H7 (cell line): ENCODE measurements at places on chromosomes 1 and 21. TPM values are rescaled to one million over a fixed set of nuclear protein-coding genes. Genes with fewer than 3 reads are reported as not detected.

DNA sequence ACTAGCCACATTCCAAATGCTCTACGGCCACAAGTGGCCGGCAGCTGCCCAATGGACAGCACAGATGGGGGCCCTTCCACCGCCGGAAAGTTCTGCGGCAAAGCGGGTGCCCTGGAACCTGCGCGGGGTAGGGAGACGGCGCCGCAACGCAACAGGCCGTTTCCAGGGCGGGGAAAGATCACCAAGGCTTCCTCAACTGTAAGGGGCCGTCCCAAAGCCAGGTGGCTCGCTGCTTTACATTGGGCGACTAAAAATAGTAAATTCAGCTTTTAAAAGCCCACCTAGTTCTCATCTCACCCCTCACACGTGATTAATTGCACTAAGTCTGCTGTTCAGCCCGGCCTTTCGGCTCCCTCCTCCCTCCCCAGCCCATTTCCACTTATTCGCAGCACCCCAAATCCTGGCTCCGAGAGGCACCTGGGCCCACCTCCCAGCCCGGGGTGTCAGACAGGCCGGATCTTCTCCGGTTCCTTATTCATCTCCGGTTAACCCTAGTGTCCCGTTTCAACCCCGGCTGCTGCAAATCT lies 643 bp downstream of the CFAP298 start:
- DNase-seq, result peak; percentile 57

GRCh38 chr1:204335533-204335932 lies 24.2 kb downstream of the PLEKHA6 start:
- no peak for DNase-seq

DNA sequence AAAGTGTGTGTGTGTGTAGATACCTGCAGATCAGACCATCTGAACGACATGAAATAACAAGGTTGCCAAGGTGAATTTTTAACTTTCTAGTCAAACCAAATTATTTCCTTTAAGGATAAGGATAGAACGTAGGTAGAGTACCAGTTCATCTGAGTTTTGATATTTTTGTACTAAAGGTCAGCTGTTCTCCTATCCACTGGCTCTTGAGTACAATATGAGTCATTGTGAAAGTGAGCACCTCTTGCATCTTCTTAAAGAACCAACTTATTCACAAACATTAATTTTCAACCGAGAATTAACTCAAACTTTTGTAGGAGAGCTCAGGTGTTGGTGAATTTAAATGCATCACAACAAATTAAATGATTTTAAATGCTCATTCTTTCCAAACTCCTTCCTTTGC lies 71.5 kb downstream of the IFI44 start:
- DNase-seq, result no peak

DNA sequence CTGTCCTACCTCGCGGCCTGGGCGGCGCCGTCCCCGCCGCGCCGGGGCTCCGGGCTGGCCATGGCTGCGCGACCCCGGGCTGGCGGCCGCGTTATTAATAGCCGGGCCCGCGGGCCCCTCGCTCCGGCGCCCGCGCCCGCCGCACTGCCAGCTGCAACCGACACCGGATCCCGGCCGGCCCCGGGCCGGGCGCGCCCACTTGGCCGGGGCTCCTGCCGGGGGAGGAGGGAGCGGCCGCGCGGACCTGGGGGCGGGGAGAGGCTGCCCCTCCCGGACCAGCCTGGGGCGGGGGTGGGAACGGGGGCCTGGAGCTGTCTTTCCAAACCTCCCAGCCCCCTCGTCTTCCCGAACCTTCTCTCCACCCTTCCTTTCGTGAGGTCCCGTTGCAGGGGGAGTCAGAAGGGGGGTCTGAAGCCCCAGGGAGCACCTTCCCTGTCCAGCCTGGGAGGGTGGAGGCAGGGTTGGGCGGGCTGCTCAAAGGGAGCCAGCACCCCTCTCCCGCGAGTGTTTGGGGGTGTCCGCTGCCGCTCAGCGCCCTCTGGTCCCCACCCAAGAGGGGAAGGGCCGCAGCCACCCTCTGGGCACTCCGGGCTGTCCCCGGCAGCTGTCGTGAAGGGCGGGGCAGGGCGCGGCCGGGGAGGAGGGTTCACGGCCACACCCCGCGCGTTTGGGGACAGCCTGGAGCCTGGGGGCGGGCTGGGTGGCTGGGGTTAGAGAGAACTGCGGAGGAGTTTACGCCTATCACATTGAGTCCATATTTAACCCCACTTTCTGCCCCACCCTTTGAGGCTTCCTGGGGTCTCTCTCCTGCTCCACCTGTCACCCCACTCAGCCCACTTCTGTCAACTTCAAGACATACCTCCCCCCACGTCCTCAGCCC lies at the start of gene SYNC:
TSS of gene SYNC (minus strand) at position 172 of the 880 bp plus-strand sequence. CDS start at position 62, 110 bp downstream.
- DNase-seq, result peak; percentile 91

DNA sequence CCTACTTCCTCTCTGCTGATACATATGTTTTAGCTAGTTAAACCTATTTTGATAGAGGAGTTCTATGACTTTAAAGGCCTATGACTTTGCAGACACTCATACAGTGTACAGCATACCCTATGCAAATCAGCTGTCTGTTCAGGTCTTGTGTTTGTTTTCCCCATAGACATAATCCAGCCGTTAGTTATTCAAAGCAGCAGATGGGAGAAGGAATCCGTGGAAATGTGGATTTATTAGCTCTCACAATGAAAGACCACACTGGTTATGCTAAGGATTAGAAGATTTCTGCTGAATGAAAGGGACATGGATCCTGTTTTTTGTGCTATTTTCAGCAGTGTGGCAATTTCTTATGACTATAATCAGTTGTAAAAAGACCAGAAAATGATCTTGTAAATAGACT lies 59.8 kb downstream of the MAST2 start:
- DNase-seq, result no peak

GRCh38 chr1:200042119-200042551 lies 14.6 kb downstream of the NR5A2 start:
- DNase-seq, result peak; percentile 67

DNA sequence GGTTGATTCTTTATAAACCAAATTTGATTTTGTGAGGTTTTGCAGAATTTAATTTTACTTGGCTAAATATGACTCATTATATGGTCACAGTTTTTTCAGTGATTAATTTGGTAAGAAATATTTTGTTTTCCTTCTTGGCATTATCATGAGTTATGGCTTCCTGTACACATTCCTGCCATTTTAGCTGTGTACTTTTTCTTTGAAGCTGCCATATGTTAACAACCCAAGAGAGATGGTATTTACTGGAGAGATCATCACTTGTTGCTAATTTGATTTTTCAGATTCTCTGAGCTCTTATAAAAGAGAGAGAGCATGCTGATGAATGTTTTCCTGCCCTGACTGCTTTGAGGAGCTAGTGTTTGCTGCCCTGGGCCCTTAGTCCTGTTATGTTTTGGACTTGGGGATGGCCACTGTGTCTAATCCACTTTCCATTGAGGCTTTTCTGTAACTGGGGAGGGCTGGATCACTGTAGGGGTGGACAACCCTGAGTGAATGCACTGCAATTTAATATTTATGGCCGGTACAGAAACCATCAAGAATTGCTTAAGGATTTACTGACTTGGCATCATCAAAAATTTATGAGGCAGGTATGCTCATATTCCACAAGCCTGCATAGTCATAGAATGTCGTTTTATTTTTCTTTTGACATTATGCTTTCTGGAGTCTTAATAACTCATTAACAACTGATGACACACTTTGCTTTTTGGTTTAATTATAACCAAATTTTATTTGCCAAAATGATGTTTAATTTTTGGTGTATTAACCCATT lies 200.9 kb downstream of the DISC1 start:
- no peak for DNase-seq

GRCh38 chr1:248821101-248821500 lies 4.6 kb downstream of the SH3BP5L start:
- no peak for DNase-seq

- peak; percentile 95 for DNase-seq
Observed at GRCh38 chr1:1079408-1080121, 5.5 kb upstream of the RNF223 start.

DNA sequence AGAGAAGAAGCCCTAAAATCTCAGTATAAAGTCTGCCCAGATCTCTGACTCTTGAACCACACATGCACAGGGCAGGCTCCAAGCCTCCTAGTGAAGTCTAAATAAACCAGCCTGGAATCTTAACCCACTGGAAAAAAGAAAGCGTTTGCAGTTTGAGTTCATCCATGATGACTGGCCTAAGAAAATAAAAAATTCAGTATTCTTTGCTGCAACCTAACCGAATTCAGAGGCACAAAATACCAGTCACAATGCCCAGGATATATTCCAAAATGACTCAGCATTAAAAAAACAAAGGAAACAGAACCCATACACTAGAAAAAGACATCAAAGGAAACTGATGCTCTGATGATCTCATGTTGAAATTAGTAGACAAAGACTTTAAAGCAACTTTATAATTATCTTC lies 269.2 kb downstream of the SDCCAG8 start:
- peak; percentile 2 for DNase-seq

- no peak for DNase-seq
Observed at GRCh38 chr1:230236301-230237008, 169.4 kb downstream of the GALNT2 start.

DNA sequence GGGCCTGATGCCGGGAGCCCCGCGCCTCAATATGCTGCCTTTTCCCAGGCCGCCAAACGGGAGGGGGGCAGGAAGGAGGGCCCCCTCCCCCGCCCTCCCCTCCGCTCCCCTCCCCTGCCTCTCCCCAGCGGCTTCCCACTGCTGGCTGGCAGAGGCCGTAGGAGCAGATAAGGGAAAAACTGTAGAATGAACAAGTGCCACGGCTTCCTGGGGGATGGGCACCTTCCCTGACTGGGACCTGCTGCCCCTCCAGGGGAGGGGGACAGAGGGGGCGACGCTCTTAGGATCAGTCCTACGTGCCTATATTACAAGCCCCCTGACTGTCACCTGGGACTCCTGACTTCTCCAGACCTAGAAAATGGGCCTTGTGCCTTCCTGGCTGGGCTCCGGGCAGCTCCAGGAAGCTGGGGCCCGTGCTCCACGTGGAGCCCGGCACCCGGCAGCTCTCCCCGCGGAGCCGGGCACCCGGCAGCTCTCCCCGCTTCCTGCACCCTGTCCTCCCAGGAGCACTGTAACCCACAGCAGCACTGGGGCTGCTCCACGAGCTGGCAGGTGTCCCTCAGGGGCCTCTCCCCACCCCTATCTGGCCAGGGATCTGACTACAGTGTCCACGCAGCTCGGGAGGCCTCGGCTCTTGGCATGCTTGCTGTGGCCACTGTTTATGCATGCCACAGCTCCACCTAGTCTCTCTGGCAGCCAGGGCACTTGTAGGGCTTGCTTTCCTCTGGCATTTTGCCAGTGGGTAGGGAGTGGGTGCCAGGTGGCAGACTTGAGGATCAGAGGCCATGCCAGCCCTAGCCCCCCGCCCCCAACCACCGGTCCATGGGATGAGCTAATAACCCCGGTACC lies 674 bp upstream of the HES5 start:
- DNase-seq, result no peak

- no peak for DNase-seq
Observed at GRCh38 chr1:42424201-42424600, 31.6 kb downstream of the ZMYND12 start.

DNA sequence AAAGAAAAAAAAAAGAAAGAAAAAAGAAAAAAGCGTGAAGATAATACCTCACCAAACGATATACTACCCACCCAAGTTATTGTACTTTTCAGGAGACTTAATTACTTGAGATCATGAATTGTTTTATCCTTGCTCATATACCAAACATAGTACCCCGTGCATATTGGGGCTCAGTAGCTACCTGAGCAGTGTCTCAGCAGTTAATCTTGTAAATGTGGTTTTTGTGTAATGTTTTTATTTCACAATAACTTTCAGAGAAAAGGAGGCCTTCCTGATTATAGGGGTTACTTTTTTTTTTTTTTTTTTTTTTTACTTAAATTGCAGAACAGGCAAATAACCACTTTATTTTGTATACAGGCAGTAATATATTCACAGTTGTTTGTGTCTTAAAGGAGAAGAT lies 80.3 kb downstream of the OSBPL9 start:
- no peak for DNase-seq

GRCh38 chr21:36155603-36156338 lies 853 bp upstream of the DOP1B start:
- no peak for DNase-seq

DNA sequence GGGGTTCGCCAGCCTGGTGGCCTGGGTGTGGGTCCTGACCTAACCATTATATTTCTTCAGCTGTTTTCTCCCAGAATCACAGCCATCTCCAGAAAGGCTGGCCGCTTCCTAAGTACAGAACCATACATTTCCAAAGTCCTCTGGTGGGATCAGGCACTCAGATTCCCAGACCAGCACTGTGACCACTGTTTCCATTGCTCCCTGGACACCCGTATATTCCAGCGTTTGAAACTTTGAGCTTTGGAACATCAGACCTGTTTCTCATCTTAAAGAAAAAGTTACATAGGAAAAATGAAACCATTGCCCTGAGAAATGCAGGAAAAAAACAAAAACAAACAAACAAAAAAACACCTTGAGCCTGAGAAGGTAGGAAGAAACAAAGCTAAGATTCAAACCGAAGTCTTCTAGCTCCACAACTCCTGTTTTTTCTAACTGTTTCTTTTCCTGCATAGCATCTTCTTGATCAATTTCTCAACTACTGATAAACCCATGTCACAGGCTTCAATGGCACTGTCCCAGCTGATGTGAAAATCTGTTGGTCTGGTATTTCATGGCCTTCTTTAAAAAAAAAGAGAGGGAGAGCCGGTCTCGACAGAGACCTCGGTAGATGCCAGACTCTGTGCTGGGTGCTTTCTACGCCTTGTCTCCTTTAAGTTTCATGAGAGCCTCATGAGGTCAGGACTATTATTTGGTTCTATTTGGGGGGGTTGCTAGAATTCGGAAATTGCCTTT lies 221.3 kb downstream of the TOMM20 start:
- no peak for DNase-seq

- peak; percentile 28 for DNase-seq
Observed at GRCh38 chr1:58813801-58814200, 30.0 kb upstream of the JUN start.

- no peak for DNase-seq
Observed at GRCh38 chr21:38459490-38459889, 38.8 kb downstream of the ERG start.

GRCh38 chr1:46197964-46198811 lies at the start of gene POMGNT1:
TSS of gene POMGNT1 (minus strand) at chr1:46198434. CDS start at chr1:46197821, 613 bp downstream.
- peak; percentile 98 for DNase-seq

GRCh38 chr1:33300673-33301072 lies 20.2 kb downstream of the A3GALT2 start:
- peak; percentile 35 for DNase-seq

- no peak for DNase-seq
Observed at GRCh38 chr1:1857096-1857703, 33.7 kb downstream of the GNB1 start.

ADAMTSL4 gene
- 4.2 and 8.1 TPM in 2 replicates for total RNA-seq

SH3BGR gene
- total RNA-seq, result 1.4 and 1.6 TPM in 2 replicates

RGS13 gene
- not detected in 2 replicates for total RNA-seq

TNNI3K gene
- total RNA-seq, result 0.44 TPM in 1 of 2 replicates, not detected in the other

METTL25B gene
- total RNA-seq, result 25.7 and 33.1 TPM in 2 replicates

HES2 gene
- 0.04 and 0.62 TPM in 2 replicates for total RNA-seq

PLA2G2F gene
- not detected in 2 replicates for total RNA-seq

HHIPL2 gene
- 0.04 and 0.31 TPM in 2 replicates for total RNA-seq

OR2M2 gene
- total RNA-seq, result not detected in 2 replicates

NTMT2 gene
- total RNA-seq, result 0.28 TPM in 1 of 2 replicates, not detected in the other

GJB5 gene
- total RNA-seq, result 0.48 TPM in 1 of 2 replicates, not detected in the other

CASZ1 gene
- 4.8 and 5.0 TPM in 2 replicates for total RNA-seq

SLC1A7 gene
- total RNA-seq, result 0.18 TPM in 1 of 2 replicates, not detected in the other
